ENCODE measurements at places on chromosomes 4 and X.

DNA sequence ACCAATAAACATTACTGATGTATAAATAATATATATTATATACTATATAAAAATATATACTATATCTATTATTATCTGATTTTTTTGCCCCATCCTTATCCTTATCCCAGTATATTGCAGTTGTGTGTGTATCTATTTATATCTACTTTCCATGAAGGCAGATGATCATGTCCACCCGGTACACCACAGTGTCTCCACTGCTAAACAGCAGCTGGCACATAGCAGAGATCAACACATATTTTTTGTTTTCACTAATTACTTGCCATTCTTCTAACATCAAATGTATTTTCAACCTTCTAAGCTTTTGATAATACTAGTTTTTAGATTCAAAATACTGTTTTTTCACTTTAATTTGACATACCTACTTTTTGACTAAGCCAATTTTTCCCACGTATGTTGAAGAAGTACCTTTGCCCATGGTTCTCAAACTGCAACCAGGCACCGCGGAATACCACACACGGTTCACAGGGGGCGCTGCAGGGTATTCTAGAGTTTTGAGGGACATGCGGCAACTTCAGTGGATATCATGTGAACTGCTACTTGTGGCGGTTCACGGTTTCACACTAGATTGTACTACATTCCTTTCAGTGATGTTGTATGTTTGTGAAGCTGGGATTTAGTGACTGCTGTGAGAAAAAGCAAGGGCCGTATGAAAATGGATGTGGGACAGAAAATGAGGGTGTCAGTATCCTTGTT lies 182.5 kb upstream of the NPY2R start:
- DNase-seq = no peak

DNA sequence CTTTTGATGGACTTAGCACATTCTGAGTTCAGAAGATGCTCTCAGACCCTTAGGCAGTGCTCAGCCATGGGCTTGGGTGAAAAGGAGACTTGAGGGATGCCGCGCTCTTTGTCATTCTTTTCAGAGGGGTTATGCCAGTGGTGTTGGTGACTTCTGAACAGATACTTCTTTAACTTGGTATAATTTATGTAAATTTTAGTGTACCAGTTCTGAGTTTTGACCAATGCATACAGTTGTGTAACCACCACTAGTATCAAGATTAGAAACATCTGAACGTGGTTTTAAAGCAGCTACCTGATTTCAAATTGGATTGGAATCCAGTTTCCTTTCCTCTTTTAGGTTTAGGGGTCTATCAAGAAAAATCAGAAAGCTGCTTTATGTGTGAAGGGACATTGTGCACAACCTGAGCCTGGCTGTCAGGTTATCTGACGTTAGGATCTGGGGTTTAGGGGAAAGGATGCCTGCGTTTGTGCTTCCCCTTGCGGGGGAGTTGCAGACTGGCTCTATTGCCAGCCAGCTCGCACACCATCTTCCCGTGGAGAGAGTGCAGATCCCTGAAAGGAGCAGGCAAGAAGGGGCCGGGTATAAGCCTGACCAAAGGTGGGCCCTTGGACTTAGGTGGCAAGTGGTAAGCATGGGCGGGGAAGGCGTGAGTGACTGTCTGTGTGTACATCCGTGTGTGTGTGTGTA lies 19.0 kb downstream of the SMS start:
- no peak for DNase-seq

GRCh38 chr4:99998062-99998867 lies 48.2 kb upstream of the H2AZ1 start:
- DNase-seq = no peak

GRCh38 chrX:118736394-118737010 lies 9.1 kb downstream of the IL13RA1 start:
- no peak for DNase-seq

GRCh38 chrX:15056044-15056443 lies 182.8 kb downstream of the MOSPD2 start:
- DNase-seq = no peak

DNA sequence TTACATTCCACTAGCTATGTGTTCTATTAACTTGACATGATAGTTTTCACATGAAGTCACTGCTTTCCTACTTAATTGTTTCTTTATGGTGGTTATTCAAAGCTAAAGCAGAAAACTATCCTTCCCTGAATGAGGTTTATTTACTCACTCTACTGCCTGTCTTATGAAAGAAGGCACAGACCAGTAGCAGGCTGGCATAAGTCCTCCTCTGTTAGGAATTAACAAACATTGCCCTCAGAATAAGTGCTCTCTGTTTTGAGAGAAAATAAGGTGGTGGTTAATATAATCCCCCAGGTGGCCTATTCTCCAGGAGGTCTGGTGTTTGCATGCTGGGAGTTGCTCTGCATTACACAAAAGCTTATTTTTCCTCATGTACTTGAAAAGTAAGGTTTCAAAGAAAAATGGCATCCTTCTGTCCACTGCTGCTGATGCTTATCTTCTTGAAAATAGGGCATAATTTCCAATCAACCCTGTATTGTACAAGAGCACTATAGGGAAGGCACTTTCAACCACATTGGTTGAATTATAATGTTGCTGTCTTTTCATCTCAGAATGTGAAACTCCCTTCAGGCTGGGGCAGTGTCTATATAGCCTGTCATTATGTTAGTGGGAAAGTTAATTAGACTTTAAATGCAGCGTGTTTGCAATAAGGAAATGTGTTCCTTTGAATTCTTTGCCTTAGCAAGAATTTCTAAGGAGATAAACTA lies 119.7 kb upstream of the TBC1D9 start:
- DNase-seq = no peak

DNA sequence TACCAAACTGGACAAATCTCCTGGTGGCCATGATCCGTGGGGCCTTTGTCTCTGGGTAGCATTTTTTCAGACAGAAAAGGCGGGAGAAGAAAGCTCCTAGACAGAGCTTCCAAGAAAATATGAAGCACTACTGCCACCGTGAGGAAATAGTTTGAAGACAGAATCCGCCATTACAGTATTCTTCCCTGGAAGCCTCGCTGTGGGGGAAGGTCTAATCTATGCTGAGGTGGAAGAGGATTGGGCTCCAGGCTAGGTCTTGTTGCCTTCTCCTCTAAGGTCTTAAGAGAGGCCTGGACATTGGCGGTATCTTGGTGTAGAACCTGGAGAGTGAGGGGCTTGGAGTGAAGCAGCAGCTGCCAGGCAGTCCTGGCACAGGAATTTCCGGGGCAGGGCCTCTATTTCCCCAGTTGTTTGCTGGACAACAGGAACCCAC lies 218.9 kb downstream of the OR13H1 start:
- no peak for DNase-seq

DNA sequence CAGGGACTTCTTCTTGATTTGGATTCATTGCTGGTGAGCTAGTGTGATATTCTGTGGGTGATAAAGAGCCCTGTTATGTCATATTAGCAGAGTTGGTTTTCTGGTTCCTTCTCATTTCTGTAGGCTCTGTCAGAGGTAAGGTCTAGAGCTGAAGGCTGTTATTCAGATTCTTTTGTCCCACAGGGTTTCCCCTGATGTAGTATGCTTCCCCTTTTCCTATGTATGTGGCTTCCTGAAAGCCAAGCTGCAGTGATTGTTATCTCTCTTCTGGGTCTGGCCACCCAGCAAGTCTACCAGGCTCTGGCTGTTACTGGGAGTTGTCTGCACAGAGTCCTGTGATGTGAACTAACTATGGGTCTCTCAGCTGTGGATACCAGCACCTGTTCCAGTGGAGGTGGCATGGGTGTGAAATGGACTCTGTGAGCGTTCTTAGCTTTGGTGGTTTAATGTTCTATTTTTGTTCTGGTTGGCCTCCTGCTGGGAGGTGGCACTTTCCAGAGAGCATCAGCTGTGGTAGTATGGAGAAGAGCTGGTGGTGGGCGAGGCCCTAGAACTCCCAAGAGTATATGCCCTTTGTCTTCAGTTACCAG lies 373.7 kb downstream of the AR start:
- DNase-seq = no peak

DNA sequence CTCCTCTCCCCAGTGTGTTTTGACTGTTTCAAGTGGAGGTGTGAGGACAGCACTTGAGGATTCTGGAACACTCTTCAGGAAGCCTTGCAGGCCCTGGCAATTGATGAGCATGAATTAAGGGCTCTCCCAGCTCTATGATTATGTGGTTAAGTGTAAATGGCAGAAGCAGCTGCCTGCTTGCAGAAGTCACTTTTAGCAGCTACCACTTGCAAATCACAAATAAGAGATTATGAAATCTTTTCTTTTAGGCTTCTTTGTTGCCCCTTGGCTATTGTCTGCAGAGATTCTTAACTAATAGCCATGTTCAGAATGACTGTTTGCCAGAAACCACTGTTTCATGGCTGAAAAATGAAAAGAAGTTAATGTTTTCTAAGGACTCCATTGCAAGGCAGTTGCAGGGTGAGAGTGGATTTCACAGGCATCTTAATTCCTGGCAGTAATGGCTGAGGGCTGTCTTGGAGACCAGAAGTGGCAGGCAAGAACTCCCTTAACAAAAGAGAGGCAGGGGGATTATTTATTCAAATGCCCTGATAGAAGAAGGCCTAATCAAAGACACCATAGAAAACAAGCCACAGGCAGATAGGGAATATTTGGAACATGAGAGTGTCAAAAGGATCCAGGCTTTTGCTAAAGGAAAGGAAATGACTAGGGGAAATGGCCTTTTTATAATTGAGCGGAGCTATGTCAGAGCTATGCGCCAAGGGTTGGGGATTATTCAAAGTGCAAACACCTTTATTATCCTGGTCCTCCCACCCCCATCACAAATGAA lies 8.3 kb upstream of the HOPX start:
- DNase-seq = no peak

DNA sequence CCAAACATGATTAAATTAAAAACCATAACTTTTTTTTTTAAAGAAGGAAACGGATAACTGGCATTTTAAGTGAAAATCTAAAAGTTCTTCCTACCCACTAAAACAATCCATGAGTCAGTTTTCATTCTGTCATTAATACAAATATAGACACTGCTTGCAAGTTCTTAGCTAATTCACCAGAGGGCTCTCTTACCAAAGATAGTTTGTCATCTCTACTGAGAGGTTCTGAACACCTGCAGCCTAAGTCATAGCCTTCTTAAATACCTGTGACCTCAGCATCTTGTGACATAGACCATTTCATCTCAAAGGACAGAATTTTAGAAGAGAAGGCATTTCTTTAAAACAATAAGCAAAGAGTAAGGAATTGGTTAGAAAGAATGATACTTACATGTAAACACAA lies 65.3 kb upstream of the FAM120C start:
- no peak for DNase-seq

DNA sequence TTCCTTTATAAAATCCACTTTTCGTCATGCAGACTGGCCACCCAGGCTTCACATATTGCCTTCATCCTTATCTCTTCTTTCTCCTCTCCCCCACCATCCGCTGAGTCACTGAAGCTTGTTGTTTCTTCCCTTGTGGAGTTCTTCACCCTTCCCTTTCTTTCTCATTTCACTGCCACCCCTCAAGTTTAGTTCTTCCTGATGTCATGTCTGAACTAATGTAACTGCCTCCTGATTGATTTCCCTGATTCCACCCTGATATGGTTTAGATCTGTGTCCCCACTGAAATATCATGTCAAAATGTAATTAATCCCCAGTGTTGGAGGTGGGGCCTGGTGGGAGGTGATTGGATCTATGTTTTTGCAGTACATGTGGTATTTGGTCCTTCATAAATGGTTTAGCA lies 151.4 kb downstream of the CPEB2 start:
- no peak for DNase-seq

DNA sequence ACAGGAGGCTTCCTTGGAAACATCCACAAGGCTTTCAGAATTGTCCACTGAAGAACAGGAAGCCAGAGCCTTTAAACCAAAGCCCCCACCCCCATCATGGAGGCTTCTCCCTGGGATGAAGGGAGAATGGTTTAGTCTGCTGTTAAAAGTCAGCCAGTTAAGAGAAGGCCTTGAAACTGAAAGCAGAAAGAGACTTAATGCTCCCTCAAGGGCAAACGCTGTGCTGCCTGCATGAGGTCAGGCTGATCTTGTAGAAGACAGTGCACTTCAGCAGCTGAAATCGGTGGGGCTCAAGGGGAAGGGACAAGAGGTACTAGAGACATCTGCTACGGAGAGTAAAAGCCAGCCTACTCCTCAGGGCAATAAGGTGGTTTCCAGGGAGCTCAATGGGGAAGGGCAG lies 69.0 kb downstream of the HPRT1 start:
- DNase-seq = no peak

DNA sequence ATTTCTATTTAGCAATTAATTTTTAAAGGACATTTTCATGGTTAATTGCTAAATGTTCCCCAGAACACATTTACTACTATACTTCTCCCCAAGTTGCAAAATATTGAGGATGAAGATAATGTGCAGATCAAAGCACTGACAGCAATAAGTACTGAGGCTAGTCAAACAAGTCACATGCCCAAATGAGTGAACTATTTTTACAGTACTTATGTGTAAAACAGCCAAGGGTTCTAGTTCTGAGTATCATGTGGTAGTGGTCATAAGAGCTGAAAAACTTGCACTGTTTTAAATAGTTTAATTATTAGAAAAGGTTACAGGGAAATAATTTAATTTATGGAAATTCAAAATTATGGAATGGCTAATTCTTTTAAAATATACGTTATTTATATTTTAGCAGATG lies 3.8 kb downstream of the GALNTL6 start:
- no peak for DNase-seq

DNA sequence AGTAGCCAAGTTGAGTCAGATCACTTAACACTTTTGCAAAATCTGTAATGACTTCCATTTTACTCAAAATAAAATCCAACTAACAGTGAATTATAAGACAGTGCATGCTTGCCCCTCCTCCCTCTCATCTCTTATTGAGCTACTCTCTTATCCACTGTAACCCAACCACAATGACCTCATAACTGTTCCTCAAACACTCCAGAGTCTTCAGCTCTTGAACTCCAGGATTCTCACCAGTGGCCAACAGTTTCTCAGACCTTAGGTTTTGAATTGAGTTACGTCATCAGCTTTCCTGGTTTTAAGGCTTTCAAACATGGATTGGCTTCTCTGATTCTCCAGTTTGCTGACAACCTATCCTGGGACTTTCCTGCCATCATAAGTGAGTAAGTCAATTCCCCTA lies 938.3 kb downstream of the RAB28 start:
- DNase-seq = no peak

DNA sequence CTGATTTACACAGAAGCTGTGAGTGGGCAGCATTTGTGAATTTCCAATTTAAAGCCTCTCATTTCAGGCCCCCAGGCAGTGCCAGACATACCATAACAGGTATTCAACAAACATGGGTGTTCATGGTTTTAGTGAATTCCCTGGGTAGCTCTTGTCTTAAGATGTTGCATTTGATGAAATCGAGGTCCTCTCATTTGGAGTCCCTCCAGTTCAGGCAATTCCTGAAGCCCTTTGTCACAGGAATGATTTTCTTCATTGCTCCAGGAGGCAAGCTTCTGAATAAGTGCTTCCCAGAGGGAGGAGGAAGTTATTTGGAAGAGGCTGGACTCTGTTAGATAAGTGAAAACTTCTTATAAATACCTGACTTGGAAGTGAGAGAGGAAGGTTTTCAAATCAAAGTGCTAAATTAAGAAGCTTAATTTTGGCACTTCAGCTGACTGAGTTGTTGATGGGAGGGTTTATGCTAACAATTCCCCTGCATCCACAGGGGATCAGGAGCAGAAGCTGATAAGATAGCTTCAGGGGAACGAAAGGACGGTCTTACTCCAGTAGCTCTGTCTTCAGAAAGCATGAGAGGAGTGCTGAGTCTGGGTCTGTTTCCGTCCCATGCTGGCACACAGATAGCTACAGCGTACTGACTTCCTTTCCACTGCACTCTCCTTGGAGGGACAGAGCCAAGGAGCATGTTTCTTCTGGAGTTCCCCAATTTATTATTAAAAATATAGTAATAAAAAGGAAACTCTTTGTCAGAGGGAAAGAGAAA lies 543.1 kb downstream of the GBA3 start:
- DNase-seq = no peak

- DNase-seq = no peak
Measured at GRCh38 chr4:88802585-88803286, 105.1 kb upstream of the NAP1L5 start.
